NCI-H2081 treated with DMSO at 0.1 percent for 48 hours (cell line): ENCODE measurements at places on chromosomes 5 and 9.

GRCh38 chr5:159965031-159965837 is 43.7 kb upstream of the TTC1 start:
- DNase-seq, result no peak

DNA sequence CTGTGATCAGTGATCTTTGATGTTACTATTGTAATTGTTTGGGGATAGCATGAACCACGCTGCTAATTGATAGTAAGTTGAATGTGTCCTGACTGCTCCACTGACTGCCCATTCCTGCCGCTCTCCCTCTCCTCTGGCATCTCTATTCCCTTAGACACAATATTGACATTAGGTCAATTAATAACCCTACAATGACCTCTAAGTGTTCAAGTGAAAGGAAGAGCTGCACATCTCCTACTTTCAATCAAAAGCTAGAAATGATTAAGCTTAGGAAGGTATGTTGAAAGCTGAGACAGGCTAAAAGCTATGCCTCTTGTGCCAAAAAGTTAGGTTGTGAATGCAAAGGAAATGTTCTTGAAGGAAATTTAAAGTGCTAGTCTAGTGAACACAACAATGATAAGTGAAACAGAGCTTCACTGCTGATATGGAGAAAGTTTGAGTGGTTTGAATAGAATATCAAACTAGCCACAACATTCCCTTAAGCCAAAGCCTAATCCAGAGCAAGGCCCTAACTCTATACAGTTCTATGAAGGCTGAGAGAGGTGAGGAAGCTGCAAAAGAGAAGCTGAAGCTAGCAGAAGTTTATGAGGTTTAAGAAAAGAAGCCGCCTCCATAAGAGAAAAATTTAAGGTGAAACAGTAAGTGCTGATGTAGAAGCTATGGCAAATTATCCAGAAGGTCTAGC is 12.9 kb downstream of the CLINT1 start:
- no peak for DNase-seq

DNA sequence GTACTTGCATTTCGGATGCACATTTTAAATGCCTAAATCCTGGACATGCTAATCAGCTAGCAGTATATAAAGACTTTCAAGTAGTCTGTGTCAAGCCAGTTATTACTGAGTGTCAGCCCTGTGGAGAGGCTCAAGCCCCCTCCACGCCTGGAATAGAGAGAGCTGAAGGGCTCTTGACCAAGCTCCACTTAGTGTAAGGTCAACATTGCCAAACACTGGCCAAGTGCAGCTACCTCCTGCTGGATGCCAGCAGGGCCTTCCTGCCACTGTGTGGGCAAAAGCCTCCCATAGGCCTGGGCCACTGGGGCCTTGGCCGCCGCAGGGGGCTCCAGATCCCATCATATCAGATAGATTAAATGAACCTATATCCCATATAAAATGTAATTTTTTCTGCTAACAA is 239.4 kb upstream of the PANK3 start:
- no peak for DNase-seq

DNA sequence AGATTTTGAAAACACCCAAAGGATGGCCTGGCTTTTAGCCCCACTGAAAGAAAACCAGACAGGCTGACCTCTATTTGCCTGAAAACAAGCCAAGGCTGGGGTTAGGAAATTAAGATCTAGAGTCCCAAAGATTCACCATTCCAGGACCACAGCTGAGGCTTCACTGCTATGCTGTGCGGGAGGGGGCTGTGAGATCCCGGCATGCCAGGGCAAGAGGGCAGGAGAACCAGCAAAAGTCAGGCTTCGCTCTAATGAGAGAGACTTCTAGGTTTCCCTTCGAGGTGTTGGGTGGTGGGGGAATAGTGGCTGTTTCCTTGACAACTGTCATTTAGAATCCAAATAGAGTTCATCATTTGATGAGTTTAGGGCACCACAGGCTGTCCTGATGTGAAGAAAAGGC is 152.9 kb upstream of the NFIB start:
- no peak for DNase-seq

GRCh38 chr9:90546200-90546599 is 96.4 kb downstream of the DIRAS2 start:
- peak; percentile 84 for DNase-seq

GRCh38 chr5:20446121-20446520 is 458.1 kb upstream of the CDH18 start:
- no peak for DNase-seq

DNA sequence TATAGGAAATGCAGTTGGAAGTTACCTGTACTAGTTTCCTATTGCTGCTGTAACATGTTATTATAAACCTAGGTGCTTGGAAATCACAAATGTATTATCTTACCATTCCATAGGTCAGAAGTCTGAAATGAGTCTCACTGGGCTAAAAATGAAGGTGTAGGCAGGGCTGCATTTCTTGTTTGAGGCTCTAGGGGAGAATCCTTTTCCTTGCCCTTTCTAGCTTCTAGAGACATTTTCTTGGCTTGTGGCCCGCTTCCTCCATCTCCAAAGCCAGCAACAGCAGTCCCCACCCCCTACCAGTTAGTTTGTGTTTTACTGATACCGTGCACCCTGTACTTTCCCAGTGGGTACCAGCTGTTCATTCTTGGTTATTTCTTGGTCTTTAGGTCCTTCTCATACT is 153.3 kb downstream of the SLF1 start:
- no peak for DNase-seq

GRCh38 chr9:114224247-114224610 is 68.9 kb downstream of the COL27A1 start:
- no peak for DNase-seq

DNA sequence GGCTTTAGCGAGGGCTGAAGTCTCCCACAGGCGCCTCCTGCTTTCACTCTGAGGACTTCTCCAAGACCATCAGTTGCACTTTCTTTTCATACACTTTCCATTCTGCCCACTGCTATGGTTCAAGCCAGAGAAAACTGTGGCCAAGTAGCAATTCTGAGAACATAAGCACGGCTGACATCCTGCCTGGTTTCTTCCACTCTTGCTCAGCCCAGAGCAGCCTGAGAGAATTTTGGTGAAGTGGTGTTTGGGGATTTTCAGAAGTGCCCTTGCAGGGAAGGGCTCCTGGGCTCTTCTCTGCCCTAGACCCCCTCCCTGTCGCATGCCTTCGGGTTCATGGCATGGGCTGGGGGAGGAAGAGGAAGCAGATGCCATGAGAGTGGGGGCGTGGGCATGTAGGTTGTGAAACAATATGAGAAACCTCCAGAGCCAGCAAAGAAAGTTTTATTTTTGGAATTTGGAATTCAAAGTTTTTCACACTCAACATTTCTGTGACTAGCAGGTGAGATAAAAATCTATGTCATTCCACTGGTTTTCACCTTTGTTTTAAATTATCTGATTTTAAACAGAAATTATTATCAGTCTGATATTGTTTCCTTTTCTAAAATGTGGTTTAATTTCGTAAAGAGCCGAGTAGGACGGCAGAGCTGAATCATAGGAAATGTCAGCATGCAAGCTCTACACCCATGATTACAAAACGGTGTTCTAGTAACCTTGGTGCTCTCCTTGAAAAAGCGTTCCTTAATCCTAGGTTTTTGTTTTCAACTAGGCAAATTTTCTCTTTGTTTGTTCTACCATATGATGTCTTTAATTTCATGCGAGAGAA is 27.8 kb upstream of the TNFSF8 start:
- no peak for DNase-seq

DNA sequence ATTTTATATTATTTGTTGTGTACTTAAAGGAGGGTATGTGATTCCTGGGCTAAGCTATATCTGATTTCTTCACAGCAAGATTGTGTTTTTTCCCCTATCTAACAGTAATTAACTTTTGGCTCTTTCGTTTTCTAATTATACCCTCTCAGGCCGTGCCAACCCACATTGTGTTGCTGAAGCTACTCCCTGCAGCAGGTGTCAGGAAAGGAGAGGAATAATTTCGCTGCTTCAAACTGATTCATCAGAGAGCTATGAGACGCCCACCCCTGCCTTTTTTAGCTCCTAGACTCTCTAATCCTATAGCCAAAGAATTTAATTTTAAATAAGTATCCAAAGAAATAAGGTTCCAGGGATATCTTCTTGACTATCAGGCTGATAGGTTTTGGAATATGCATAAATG is 3.8 kb downstream of the CAVIN4 start:
- no peak for DNase-seq

GRCh38 chr5:96716007-96716406 is 53.8 kb downstream of the CAST start:
- DNase-seq, result no peak
